ENCODE measurements at places on chromosomes 7 and 10.

DNA sequence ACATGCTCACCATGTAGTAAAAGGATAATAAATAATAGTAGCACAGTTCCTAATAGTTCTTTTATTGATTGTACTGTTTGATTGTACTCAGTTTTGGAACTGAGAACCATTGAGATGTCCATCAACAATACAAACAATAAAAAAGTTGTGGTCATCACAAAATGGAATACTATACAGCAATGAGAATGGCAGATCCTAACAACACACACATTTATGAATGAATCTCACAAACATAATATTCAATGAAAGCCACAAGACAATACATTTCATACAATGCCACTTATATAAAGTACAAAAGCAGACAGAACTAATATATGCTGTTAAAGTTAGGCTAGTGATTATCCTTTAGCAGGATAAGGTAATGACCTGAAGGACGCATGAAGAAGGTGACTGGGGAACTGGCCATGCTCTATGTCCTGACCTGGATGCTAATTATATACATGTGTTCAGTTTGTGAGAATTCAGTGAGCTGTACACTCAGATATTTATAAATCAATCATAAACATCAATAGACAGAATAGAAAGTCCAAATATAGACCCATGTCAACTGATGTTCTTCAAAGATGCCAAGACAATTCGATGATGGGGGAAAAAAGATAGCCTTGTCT is 70.0 kb downstream of the SMURF1 start:
- DNase-seq = no peak

- DNase-seq = no peak
Measured at GRCh38 chr7:131098527-131098926, 229.1 kb upstream of the MKLN1 start.

DNA sequence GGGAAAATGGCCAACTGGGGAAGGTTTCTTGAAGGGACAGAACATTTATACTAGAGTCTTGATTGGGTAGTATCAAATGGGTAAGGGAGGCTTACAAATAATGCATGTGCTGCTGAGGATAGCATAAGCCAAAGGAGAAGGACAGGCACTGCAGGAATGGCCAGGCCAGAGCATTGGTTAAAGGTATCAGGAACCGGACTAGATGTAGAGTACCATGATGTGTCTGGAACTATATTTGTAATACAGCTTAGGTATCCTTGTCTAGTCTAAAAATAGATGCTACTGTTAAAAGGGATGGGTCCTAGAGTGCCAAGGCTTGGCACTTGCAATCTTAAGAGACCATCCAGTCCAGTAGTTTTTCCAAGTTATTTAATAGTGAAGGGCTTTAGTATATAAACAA is 20.3 kb downstream of the TMEM243 start:
- no peak for DNase-seq

DNA sequence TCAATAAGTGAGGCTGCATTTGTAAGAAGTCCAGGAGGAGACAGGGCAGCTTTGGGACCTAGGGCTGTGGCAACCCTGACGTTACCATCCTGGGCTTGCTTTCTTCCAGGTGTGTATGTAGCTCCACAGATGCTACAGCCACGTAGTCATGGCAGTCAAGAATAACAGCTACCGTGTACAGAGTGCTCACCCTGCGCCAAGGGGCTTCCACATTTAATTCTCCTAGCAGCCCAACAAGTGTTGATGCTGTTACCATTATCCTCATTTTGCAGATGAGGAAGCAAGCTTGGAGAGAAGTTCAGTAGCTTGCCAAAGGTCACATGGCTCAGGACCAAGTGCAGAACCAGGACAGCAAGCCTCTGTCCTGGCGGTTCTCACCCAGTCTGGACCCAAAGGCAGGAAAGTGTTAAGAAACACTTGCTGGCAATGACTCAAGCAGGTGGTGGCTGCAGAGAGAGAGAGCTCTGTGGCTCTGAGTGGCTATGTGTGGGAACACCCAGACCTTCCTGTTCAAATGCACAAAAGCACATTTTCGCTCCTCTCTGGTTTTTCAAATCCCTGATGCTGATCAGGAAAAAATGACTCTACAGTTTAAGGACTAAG is 89.8 kb downstream of the CREM start:
- no peak for DNase-seq

DNA sequence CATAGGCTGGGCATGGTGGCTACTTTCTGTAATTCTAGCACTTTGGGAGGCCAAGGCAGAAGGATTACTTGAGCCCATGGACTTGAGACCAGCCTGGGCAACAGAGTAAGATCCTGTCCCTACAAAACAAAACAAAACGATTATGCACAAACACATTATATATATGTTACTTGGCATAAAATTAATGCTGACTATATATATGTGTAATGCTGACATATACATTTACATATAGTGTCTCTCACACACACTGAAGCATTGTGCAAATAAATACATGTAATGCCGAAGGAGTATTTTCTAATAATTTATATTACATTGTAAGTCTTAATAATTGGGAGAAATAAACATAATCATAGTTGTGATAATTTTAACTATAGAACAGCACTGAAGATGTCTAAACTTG is 621.8 kb upstream of the ZNF722 start:
- no peak for DNase-seq

DNA sequence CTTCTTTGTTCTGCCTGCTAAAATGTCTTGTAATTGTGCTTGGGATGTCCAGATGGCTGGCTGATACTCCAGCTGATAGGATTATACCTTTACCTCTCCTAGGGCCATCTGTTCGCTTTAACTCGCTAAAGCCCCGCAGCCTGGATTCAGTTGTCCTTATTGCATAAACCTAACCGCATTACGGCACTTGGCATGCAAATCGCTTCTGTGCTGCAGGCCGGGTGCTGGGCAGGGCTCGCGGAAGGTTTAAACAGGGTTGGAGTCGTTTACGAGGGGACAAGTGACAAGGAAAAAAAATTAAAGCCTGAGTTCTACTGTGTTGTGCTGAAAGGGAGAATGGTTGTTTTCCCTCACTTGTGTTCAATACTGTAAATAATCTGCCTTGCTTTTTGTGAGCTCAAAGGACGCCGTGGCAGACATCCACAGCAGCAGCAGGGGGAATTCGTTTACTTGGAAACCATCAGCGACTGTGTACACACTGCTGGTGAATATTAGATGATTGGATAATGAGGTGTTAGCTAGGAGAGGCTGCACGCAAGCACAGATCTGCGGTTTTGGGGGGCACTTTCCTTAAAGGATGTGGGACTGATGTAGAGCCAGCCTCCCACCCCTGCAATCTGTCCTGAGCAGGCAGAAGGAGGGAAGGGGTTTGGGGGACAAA is 93.0 kb downstream of the EBF3 start:
- DNase-seq = no peak

DNA sequence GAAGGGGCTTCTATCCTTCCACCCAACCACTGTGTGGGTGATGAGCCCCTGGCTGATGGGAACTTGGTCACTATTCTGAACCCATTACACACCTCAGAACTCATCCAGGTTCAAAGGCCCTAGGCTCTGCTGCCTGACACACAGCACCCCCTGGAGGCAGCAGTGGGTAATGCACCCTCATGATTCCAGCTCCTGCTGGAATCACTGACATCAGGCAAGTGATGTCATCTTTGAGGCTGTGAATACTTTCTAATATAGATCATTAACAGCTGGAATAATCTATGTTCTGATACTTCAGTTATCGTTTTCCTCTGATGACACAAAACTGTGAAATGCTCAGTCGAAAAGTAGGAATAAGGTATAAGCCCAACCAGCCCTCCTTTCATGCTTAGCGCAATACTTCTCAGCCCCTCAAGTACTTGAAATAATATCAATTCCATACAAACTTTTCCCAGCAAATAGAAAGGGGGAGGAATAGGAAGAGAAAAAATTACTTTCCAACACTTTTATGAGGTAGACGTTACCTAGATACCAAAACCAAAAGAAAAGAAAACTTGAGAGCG is 7.5 kb upstream of the RBP3 start:
- DNase-seq = peak; percentile 46

GRCh38 chr10:71765906-71766716 is 7.2 kb downstream of the VSIR start:
- DNase-seq = no peak

- DNase-seq = no peak
Measured at GRCh38 chr7:1755783-1756625, 85.9 kb downstream of the ELFN1 start.

DNA sequence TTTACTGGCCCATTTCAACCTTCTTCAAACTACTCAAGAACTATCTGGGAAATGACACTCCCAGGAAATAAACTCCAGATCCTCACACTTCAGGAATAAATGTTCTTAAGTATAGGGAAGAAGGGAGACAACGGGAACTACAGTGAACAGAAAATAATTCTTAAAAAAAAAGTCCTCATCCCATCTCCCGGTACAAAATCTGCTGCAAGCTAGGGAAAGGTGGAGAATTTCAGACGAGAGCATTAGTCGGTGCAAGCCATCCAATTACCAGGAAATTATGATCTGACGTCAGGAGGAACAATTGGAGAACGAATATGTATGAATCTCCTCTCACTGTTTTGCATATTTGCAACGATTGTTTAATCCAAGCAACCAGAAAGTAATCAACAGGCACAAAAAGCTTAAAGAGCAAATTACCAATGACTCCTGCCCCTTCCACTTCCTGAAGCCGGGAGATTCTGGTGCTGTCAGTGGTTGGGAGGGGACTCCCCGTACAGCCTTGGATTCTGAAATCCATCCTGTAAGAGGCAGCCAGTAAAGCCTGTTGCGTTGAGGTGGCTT is 15.1 kb upstream of the GATA3 start:
- DNase-seq = no peak

- DNase-seq = no peak
Measured at GRCh38 chr10:102918817-102919245, 737 bp downstream of the CNNM2 start.

- no peak for DNase-seq
Measured at GRCh38 chr10:77478247-77478961, 159.2 kb downstream of the KCNMA1 start.

GRCh38 chr10:91162050-91162494 is 58.4 kb upstream of the PCGF5 start:
- DNase-seq = no peak

DNA sequence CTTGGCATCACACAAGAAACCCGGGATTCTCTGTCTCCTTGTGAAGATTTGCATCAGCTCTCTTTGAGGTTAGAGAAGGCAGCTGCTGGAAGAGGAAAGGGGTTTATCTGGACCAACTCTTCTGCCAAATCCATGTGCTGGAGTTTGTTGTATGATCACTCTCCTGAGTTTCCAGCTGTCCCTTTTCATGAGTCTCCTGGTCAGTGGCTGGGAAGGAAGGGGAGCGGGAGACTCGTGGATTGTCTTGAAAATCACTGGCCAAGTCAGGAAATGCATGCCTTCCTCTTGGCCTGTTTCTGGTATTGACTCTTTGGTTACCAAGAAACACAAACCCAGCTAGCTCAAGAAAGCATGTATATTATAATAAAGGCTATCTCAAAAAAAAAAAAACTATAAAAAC is 38.8 kb downstream of the TACR2 start:
- no peak for DNase-seq

- DNase-seq = no peak
Measured at GRCh38 chr7:44625526-44626471, 19.4 kb downstream of the OGDH start.

DNA sequence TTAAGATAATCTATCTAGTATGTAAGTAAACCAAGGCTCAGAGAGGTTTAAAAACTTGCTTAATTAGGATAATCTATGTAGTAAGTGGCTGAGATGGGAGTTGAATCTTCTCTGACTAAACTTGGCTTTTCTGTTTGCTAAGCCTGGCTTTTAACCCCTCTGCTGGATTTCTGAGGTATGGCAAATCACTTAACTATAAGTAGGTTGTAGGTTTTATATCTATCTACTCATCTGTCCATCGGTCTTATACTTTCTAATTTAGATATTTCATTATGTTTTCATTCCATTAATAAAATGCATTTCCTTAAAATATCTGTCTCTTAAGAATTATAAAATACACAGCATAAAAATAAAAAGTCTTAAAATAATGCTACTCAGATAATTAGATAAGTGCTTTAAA is 59.4 kb downstream of the ST7 start:
- DNase-seq = no peak

DNA sequence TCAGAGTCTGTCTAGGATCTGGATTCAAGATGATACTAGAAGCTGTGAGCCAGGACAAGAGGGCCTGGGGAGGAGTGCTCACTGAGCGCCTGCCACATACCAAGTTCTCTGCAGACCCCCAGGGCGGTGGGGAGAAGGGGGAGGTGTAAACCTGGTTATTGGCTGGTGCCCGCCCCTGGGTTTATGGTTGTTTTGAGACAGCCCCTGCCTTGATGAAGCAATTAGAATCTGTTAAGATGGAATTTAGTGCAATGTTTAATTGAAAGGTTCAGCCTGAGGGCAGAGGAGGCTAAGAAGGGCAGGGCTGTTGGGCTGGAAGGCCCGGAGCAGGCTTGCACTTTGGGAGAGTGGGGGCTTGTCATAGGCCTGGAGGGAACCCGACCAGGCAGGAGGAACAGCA is 42.7 kb downstream of the PRF1 start:
- no peak for DNase-seq

DNA sequence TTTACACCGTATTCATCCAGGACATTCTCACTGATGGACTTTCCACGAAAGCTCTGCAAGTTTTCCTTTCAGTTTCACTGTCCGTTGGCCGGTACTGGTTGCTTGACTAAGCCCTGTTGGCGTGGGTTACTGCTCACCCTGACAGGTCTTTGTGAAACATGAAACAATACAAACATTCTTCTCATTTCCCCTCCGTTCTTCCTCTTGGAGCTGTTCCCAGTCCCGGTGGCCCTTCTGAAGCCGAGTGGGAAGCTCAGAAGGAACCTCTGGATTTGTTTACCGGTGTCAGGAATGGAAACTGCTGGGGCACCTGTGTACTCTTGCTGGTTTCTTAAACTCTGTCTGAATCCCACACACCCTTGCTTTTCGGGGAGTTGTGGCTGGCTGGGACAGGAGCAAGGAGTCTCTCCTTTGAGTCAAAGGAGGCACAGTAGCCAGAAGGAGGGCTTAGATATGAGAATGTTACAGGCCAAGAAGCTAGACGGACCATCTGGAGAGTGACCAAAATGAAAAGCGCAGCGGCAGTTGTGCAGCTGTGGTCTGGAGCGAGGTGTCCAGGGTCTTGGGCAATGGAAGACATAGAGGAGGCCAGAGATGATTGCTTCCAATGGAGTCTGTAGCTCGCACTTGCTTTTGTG is 45.7 kb downstream of the LYZL2 start:
- no peak for DNase-seq

DNA sequence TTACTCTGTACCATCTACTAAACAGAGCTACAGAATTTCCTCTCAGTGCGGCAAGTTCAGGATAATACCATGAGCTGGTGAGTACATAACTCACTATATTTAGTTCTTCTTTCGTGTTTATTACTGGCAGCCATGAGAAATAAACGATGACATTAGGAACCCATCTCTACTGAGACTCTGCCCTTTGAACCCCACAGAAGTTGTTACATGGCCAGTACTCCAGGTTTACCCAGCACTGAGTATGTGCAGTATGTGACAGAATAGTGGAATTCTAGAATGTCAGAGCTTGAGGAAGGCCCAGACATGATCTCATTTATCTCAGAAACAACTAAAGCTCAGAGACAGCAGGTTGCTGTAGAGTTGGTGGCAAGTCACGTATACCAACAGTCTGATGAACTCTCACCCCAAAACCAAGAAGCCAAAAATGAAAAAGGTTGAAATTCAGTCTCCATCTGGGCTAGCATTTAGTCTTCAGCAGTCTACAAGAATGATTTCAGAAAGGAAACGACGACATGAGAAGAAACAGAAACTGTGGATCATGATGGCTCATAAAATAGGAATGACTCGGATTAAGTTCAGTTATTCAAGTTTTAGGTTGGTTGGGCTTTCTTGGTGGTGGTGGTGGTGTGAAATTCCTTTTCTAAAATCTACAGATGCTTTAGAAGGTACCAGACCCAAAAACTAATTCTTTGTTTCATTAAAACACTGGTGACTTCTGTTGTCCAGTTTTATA is 78.5 kb downstream of the SORBS1 start:
- DNase-seq = no peak
